ENCODE measurements at places on chromosomes 11 and 22. TPM values are rescaled to one million over a fixed set of nuclear protein-coding genes. Genes with fewer than 3 reads are reported as not detected.

The KRTAP5-9 gene
- not detected for total RNA-seq

The PLCB3 gene
- 37.4 TPM for total RNA-seq

The DKK3 gene
- 228 TPM for total RNA-seq

The TBX10 gene
- total RNA-seq, result not detected

All from MG63 (cell line).